ENCODE measurements at places on chromosomes 12 and 14.

GRCh38 chr12:46049665-46050064 lies 59.3 kb upstream of the SCAF11 start:
- ATAC-seq: no peak

DNA sequence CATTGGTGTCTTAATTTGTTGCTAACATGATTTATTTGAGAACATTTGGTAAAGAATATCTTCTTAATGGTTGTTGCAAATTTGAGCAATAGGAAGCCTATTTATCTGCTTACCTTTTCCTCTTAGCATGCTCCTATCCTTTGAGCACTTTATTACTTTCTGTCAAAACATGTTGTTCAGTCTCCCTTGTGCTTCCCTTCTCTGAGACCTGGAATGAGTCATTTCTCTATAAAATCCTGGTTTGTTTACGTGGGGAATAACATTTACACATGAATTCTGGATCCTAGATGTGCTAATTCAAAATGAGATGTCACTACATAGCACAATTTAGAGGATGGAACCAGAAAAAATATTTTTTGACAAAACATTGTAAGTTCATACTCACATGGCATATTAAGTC lies 844.0 kb upstream of the LRFN5 start:
- no peak for ATAC-seq

GRCh38 chr12:38110026-38110699 lies 206.4 kb upstream of the ALG10B start:
- no peak for ATAC-seq

DNA sequence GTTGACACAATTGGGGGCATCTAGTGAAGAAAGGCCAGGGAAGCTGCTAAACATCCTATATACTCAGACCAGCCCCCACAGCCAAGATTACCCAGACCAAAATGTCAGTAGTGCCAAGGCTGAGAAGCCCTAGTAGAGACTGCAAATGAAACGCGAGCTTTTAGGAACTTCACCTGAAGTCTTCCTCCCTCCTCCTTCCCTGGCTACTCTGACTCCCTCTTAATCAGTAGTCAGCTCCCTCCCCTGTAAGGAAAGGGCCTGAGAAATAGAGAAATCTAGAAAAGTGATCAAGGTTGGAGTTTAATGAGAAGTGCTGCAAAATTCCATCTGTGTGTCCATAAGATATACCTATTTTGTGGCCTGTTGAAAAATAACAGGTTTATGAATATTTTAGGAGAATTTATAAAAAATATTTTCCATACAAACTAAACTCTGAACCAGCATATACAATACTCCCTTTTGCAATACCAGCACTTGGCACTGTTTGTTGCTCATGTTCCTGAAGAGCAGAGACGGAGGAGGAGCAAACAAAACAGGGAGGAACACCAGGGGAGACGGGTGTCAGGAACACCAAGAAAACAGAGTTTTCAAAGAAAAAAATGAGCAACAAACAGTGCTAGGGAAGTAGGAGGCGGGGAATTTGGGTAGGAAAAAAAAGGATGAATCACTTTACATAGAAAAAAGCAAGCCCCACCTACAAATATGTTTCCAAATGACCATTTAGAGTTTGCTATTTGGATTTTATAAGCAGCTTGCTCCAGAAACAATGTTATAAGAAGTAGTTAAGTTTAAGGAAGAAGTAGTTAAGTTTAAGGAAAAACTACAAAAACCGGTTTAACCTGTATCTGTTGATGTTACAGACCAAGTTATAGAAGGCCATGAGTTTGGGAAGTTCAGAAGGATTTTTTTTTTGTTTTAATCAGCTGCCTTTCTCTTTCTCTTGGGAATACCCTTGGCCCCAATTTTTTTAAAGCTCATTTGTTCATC lies 282.1 kb upstream of the GRIP1 start:
- ATAC-seq: no peak

GRCh38 chr12:76922866-76923265 lies 44.0 kb upstream of the CSRP2 start:
- no peak for ATAC-seq

DNA sequence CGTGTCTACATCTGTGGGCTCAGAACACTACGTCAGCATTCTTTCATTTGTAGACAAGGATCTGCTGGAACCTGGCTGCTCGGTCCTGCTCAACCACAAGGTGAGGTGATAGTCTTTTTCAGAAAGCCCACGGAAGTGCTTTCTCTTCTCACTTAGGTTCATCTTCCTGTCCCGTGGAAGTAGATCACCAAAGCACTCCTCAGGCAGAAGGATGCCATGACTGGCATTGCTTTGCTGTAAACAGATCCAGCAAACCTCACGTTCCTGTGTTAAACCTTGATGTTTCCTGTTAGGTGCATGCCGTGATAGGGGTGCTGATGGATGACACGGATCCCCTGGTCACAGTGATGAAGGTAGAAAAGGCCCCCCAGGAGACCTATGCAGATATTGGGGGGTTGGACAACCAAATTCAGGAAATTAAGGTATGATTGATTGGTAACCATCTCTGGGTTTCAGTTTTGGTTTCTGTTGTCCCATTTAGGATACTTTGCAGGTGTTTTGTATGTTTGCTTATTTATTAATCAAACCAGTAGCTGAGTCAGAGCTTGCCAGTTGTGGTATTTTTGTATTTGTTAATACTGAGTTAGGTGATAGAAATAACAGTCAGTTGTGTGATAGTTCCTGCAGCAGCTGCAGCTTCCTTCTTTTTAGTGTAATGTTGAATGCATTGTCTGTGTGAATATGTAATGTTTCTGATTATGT lies 7.5 kb downstream of the PSMC1 start:
- ATAC-seq: peak; percentile 88

- ATAC-seq: no peak
These were observed 88.5 kb upstream of the RIN3 start for GRCh38 chr14:92425101-92425500.

DNA sequence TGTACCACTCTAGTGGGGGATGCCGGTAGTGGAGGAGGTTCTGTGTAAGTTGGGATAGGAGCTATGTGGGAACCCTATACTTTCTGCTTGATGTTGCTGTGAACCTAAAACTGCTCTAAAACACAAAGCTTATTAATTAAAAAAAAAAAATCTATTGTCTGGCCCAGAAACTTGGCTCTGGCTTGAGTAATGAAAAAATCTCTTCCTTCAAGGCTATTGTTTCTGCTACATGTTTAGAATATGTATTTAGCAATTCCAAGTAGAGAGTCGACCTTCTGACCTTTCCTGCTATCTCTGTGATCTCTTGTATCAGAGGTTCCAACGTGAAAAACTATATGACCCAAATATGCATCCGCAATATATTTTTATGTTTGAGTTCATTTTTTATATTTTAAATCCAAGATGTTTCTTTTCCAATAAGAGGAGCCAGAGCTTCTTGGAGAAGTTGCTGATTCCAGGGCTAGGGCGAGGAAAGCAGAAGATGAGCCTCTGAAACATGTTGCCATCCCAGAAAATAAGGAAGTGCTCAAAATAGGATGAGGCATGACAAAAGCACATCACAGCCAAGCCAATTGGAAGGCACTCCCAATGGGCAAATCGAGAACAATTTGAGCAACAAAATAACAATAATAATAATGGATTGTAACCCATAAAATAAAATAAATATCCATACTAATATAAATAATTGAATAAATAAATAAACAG lies 184.6 kb upstream of the TMEM260 start:
- ATAC-seq: no peak
